GM12892 (cell line): ENCODE measurements at places on chromosomes 2 and 18.

- DNase-seq = no peak
These were observed 54.1 kb downstream of the FIGN start for GRCh38 chr2:163681745-163682144.

- no peak for DNase-seq
These were observed 19.2 kb downstream of the SPTBN1 start for GRCh38 chr2:54475285-54475684.

DNA sequence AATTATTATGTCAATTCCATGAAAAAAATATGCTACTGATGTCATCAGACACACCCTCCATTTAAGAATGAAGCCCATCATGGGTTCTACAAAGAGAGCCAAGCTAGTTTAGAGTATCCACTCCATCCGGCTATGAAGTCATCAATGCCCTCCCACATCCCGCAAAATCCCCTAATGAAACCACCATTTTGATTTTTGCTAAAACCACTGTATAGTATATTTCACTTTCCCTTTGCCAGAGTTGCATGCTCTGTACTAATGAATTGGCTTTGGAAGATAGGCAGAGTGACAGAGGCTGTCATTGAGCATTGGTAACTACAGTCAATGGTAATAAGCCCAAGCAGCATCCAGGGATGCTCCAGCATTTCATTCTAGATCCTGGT, 118.6 kb downstream of the ANKRD44 start:
- no peak for DNase-seq

- DNase-seq = no peak
These were observed 181.1 kb downstream of the TMEM163 start for GRCh38 chr2:134537702-134538101.

GRCh38 chr18:50276452-50276851, 4.9 kb downstream of the MBD1 start:
- DNase-seq = no peak
